ENCODE measurements at places on chromosomes 6 and 20.

GRCh38 chr6:163707387-163708355 lies 293.2 kb downstream of the QKI start:
- no peak for DNase-seq

- no peak for DNase-seq
These were observed 39.5 kb upstream of the PCMTD2 start for GRCh38 chr20:64216036-64216435.

DNA sequence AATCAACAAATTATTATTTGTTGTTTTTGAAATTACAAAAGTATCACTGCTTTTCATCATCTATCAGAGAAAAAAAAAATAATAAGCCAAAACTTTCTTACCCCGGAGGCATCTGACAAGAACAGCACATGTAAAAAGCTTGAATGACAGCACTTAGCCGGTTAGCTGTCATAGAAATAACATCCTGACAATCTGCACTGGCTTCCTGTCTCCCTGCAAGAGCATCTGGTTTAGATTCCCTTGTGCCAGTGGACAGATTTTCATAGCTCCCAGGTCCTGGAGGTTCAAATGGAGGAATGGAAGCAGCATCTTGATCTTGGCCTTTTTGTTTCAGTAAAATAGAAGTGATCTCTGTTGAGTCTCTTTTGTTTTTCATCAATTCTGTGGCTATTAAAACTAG lies 74.8 kb downstream of the HACE1 start:
- no peak for DNase-seq

GRCh38 chr6:138161338-138162110 lies at the start of gene ARFGEF3:
ARFGEF3 (plus strand) TSS chr6:138161939; CDS start chr6:138162087, 148 bp downstream.
- peak; percentile 69 for DNase-seq

DNA sequence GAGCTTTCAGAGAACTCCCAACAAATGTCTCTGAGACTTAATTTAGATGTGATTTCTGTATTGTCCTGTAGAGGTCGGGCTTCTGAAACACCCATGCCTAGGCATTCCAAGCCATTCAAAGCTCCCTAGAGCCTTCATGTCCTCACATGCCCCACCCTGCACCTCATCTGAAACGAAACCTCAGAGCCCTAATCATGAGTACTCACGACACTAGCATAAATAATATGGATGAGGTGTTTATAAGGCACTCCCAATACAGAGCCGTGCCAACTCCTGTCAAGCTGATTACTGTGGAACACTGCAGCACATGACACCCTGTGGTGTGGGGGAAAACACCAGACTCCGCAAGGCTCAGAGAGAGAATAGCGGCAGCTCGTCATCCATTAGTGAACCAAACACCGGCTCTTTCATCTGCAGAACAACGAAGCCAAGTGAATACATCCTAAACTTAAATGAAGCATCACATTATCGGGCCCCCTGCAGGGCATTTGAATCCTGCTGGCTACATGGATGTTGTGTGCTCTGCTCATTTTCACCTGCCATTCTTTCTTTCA lies 83.8 kb downstream of the FNDC1 start:
- peak; percentile 43 for DNase-seq

GRCh38 chr20:20561841-20562240 lies 150.6 kb downstream of the RALGAPA2 start:
- no peak for DNase-seq

DNA sequence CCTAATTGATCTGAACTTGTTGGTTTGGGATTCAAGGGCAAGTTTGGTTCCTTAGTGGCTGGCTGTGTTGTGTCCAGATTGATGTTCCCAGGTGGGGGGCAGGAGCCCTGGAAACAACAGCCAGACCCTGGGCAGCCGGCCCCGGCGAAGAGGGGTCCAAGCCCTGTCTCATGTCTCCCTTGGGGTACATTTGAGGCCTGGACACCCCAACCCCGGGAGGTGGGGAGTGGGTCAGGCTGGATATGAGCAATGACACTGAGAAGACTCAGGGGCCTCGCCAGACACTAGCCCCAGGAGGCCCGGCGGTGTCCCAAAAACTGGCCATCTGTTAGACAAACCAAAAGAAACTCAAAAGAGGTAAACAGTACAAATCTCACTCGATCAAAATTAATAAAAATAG lies 79.6 kb downstream of the YTHDF1 start:
- DNase-seq: no peak

DNA sequence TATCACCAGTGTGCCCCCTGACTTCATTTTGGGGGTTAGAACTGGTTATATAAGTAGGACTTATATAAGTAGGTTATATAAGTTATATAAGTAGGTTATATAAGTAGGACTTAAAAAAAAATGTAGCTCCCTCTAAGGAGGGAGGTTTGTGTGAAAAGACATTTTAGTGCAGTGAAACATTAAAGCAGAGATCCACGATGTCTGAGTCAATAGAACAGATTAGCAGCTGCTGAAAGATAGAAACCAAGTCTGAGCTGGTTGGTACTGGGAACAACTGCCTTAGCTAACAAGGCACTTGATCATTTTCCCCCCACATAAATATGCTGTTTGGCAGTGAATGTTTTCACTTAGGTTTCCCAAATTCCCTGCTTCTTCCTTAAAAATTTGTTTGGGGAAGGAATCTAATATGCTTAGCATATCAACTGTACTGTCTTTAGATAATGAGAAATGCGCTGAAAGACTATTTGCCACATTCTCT lies 2.1 kb upstream of the RPS12 start:
- DNase-seq: peak; percentile 45

DNA sequence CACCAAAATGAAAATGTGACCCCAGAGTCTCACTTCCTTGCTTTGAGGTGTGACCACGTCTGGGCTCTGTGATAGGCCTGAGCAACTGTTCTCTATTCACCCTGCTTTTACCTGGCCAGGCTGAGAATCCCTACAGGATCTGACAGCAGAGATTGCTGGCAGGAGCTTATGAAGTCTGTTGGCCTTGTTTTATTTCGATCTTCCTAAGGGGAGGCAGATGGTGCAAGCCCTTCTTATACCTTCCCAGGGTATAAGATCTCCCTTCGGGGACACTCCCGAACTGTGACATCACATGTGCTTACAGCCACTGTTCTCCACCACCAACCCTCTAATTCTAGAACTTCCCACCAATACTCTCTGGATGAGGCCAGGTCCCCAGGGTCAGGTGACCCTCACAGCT lies 26.8 kb downstream of the MYT1 start:
- DNase-seq: no peak

DNA sequence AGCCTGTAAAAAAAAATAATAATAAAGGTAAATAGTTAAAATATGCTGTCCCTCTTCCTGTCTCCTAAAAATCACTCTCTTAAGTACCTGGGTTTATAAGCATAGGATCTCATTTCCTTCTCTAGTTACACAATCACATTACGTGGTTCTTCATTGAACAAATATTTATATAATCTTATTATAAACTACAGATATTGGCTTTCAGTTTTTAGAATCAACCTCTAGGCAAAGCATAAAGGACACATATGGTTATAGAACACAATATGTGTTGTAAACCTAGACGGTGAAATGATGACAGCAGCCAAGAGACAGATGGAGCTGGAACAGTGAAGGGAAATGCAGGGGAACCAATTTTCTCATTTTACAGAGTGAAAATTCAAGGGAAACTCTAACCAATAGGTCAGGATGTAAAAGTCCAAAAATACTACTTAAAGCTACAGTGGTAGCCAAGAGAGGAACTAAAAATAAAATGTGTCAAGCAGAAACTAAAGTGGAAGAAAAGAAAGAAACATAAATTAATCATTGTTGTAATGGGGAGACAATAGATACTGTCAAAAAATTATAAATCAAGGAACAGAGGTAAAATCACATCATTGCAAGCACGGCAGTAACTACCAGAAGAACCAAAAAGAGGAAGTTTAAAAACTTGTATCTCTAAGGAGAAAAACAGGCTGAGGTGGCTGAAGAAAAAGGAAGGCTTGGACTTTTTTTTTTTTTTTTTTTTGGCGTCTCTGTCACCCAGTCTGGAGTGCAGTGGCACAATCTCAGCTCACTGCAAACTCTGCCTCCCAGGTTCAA lies 82.8 kb upstream of the CDYL start:
- no peak for DNase-seq

- DNase-seq: no peak
These were observed 81.0 kb upstream of the JAG1 start for GRCh38 chr20:10754824-10755223.

DNA sequence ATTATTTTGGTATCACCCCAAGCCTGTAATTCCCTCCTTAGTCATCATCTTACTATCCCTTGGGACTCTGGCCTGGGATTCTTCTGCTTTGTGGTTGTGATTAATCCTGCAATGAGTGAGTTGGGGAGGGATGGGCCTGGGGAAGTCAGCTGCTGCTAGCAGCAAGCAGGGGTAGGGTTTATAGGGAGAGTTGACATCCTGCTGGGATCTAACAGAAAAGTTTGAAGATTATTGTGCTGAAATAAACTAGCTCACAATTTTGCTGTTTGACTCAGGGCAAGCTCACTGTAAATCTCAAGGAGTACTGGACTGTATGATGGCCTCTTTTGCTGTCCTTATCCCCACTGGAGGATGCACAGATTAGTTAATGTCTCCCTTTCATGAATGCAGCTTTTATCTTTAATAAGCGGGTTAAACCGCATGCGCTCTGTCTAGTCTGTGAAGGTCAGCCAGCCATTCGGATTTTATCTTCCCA lies 83.4 kb downstream of the JARID2 start:
- DNase-seq: no peak

DNA sequence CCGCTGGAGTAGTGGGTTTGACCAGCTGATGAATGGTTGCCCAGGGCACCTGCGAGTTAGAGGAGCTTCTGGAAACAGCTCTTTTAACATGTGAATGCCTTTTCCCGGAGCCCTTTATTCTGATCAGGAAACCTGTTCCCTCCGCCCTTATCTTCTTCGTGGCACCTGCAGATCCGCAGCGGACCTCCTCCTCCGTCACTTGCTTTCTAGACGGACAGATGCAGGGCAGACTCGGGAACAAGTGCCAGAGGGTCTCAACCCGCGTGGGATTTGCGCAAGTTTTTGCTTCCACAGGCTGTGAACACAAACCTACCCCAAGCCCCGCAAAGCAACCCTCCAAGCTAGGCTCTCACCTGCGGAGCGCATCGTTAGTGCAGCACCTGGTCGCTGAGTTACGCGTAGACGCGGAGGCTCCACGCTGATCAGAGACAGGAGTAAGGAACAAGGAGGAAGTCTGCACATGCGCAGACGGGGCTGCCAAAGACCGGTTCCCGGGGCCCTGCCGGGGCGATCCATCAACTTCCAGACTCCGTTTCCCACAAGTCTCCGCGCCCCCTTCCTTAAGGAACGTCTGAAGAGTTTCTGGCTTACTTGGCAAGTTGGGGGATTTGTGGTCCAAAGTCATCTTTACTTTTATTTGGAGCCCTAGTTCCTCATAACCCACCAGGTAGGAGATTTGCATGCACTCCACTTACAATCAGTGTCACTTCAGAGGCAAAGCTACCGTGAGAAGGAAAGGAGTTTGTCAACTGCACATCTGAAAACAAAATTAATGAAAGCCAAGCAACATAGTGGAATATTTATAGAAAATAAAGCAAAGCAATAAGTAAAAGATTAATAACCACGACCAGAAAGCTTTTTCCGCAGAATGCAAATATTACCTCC lies 52.7 kb upstream of the ELMO2 start:
- DNase-seq: peak; percentile 32

GRCh38 chr6:97594844-97595243 lies 311.8 kb upstream of the MMS22L start:
- no peak for DNase-seq

GRCh38 chr6:105474234-105474633 lies 71.4 kb upstream of the PREP start:
- no peak for DNase-seq

DNA sequence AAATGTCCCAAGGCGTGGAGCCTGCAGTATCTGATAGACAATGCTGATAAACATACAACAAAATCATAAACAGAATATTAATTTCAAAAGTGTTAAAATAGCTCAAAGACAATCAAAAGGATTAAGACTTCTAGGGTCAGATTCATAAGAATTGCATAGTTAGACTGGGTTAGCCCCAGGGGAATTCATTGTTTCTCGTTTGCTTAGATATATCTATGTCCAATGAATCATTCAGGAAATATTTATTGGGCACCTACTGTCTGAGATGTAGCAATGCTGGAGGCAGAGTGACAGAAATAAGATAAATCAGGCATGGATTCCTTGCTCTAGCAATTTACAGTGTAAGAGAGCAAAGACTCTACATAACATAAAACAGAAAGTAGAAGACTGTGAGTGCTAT lies 124.4 kb upstream of the PRL start:
- DNase-seq: no peak

DNA sequence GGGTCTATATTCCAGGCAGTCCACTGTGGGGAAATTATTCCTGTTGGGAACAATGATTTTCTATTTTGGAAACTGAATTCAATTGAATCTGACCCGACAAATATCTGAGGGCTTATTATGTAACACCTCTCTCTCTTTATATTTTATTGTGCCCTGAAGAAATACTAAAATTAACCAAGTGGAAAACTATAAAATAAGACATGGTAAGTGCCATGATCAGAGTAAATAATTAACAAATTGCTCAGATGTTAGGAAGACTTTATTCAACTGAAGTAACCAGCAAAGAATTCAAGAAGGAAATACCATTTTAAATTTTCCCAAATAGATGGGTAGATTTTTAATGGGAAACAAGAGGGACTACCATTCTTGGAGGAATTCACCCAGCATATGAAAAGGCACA lies 632.9 kb downstream of the MAFB start:
- DNase-seq: no peak

DNA sequence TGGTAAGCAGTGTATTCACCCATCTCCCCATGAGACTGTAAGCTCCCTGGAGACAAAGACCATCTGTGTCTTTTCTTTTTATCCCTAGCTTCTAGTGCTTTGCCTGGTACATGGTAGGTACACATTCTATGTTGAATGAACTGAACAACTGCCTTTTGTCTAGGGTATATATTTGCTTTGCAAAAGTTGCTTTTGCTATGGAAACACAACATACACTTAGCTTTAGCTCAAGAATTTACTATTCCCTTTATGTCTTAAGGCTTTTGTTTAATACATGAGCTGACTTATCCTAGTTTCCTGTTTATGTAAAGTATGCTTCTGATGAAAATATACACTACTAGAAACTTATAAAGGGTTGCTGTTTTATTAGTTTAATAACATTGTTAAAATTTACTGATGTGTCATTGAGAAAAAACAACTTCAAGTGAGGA lies 198.2 kb downstream of the PRL start:
- DNase-seq: no peak

DNA sequence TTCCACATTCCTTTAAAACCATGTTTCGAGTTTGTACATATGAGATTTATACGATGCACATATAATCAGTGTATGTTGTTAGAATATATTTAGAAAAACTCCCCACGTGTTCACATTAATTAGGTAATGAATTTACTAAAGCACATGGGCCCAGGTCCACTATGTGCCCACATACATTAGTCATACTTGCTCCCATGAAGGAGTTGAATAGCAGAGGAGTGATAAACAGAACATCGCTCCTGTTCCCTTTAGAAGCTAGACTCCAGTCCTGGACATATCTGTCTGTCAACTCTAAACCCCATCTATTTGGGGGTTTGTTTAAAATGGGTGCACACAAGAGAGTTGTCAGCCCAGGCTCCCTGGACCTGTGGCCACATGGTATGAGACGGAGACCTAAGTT lies 108.1 kb upstream of the TIAM2 start:
- DNase-seq: no peak

- DNase-seq: no peak
These were observed 103.4 kb upstream of the KCNG1 start for GRCh38 chr20:51126337-51126736.

GRCh38 chr6:133705066-133705465 lies 183.8 kb upstream of the TCF21 start:
- no peak for DNase-seq
